AG04450 (cell line): ENCODE measurements at places on chromosomes 6 and 20.
A peak's percentile ranks its signal among the peaks of the same experiment; 100 is the strongest.

DNA sequence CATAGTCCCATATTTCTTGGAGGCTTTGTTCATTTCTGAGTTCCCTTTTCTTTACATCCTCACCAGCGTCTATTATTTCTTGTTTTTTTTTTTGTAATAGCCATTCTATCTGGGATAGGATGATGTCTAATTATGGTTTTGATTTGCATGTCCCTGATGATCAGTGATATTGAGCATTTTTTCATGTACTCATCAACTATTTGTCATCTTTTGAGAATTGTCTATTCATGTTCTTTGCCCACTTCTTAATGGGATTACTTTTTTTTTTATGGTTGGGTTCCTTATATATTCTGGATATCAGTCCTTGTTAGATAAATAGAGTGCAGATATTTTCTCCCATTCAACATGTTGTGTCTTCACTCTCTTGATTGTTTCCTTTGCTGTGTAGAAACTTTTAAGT lies 42.1 kb downstream of the CYB5R4 start:
- DNase-seq: no peak

DNA sequence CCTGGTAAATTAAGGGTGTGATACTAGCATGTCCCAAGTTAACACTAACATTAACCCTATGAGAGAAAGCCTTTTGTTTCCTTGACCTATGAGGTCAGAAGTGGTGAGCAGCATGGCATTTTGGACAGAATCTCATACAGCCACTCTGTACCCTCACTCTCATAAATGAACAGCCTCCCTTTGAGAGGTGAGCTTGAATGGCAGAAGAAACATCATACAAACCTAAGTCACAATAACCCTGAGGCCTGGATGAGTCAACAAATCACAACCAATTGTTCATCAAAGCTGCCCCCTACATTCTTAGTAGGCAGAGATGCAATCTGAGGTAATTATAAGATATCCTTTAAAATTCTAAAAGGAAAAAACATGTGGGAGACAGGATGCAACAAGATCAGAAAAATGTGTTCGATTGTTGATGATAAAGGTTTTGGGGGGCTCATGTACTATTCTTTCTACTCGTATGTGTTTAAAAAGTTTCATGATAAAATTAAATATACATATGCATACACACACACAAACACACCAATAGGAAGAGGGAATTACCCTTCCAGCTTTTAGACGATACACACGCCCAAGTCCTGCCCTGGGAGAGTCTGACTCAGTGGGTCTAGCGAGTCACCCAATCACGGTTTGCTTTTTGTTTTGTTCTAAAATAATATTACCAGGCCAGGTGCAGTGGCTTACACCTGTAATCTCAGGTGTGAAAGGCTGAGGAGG lies 117.3 kb downstream of the ARHGAP18 start:
- DNase-seq: no peak

GRCh38 chr6:155830531-155830930 lies 374.9 kb upstream of the NOX3 start:
- DNase-seq: no peak

GRCh38 chr6:111664565-111665030 lies 58.9 kb upstream of the TRAF3IP2 start:
- no peak for DNase-seq

DNA sequence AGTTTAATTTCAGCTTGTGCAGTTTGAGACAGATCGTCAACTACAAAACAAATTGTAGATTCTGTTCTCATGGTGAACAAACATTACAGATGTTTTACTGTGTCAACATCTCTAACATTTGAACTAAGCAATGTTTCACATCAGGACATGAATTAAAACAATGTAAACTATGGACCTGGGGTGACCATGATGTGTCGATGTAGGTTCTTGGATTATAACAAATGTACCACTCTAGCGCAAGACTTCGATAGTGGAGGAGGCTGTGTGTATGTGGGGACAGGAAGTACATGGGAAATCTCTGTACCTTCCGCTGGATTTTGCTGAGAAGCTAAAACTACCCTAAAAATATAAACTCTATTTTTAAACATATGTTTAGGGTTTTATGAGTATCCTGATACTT lies 17.1 kb downstream of the HIVEP2 start:
- DNase-seq: no peak

- DNase-seq: no peak
Measured at GRCh38 chr20:22232473-22232872, 351.9 kb downstream of the FOXA2 start.

DNA sequence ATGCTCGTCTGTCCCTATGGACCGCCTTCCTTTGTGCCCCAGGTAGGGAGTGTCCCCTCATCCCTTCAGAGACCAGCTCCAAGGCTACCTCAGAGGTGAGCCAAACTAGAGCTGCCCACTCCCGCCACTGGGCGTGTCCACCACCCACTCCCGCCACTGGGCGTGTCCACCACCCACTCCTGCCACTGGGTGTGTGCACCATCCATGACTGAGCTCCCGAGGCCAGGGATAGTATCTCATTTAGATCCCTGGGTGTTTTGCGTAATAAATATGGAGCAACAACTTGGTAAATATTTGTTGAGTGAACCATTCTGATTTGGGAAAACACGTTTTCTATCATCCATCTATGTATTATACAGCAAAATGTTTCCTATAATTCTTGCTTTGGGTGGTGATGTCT lies 68.8 kb downstream of the ZBTB2 start:
- no peak for DNase-seq

- no peak for DNase-seq
Measured at GRCh38 chr6:86657192-86657591, 280.1 kb upstream of the HTR1E start.

DNA sequence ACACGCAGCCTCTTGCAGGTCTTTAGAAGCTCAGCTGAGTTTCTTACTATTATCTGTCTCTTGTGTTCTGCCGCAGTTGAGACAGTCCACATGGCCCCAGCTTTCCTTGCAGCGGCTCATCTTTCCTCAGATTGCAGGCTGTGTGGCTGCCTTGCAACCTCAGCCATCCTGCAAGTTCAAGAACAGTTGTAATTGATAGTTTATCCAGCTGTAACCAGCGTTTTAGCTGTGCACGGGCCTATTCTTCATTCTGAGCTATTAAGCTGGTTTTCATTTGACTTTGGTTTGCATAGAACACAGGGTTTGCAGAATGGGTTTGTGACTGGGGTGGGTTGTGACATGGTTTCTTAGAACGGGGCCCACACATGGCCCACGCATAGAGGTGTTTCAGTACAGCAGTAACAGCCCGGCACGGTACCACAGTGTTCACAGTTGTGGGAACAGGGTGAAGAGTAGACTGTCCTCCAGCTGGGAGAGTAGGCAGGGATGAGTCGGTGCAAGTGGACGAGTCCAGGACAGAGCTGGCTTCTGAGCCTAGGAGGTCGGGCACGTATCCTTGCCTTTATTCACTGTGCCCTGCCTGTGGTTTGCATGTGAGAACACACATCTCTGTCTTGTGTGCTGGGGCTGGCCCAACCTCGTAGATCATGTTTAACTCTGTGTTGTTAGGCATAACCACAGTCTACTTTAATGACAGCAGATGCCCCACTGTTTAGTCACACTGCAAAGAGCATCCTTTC lies 89.2 kb downstream of the RPP40 start:
- DNase-seq: peak; percentile 49

GRCh38 chr20:50514035-50514337 lies 3.8 kb downstream of the PTPN1 start:
- DNase-seq: no peak

DNA sequence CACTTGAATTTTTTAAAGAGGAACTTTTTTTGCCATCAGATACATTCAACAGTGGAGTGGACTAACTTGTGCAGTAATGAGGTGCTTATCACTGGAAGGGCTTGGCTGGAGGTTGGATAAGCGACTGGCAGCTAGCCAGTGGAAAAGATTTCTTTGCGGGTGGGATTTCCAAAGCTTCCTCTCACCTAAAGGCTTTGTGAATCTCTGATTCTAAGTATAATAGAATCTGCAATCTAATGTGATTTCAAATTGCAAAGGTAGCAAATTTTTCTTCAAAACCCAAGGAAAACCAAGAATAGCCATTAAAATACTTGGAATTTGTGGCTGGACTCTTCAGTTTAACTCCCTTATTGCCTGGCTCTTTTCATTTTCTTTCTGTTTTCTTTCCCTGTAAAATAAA lies 460.4 kb upstream of the MARCKS start:
- DNase-seq: no peak

DNA sequence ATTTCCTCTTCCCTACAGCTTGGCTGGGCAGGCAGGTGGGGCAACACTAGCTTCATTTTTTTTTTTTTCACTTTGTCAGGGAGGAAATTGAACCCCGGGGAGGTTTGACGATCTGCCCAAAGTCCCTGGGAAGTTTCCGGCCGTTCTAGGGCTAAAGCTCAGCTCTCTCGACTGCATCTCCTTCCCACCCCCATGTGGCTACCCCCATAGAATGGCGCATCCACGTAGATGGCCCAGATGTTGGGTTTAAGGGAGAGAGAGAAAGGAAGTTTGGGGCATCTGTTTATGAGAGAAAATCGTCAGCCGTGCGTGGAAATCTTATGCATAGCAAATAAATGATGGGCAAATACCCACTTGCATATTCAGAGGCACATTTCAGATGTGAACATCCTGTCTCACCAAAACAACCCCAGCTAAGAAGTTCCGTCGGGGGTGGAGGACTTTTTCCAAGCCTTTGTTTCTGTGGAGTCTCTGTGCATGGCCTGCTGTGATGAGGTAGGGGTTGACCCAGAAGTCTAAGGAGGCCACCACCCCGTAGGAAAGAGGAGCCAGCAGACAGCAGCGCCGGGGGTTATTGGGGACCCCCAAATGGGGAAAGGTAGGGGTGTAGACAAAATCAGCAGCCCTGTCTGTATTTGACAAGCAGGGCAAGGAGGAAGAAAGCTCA lies 40.5 kb upstream of the ZNF831 start:
- DNase-seq: no peak

DNA sequence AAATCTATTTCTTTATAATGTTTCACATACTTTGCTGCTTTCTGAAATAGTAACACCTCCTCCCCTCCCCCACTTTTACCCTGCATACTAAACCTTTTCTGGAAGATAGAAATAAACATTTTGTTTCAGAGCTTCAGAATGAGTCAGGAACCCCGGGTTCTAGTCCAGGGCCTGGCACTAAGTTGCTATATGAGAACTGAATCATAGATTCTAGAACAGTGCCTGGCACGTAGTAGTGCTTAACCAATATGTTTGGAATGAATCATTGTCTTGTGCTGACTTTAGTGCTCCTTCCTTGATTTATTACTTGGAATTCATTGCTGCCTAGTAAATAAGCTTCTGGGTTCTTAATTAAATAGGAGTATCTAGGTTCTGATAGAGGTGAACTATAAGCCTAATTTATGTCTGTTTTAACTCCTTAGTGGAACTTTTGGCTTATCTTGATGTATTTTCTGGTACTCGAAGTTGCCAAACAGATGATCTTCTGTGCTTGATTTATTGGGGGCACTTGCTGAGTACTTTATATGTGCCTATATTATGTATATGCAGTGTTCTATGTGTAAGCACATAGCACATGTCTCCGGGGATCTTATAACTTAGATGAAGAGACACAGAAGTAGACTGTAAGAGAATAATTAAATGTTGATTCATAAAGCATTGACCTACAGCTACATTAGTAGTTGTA lies 18.6 kb downstream of the TAB2 start:
- DNase-seq: no peak

- no peak for DNase-seq
Measured at GRCh38 chr20:51064137-51064536, 41.2 kb upstream of the KCNG1 start.

- DNase-seq: no peak
Measured at GRCh38 chr6:16130437-16130891, 1.6 kb downstream of the MYLIP start.

- no peak for DNase-seq
Measured at GRCh38 chr20:62725596-62726268, 17.1 kb downstream of the NTSR1 start.

DNA sequence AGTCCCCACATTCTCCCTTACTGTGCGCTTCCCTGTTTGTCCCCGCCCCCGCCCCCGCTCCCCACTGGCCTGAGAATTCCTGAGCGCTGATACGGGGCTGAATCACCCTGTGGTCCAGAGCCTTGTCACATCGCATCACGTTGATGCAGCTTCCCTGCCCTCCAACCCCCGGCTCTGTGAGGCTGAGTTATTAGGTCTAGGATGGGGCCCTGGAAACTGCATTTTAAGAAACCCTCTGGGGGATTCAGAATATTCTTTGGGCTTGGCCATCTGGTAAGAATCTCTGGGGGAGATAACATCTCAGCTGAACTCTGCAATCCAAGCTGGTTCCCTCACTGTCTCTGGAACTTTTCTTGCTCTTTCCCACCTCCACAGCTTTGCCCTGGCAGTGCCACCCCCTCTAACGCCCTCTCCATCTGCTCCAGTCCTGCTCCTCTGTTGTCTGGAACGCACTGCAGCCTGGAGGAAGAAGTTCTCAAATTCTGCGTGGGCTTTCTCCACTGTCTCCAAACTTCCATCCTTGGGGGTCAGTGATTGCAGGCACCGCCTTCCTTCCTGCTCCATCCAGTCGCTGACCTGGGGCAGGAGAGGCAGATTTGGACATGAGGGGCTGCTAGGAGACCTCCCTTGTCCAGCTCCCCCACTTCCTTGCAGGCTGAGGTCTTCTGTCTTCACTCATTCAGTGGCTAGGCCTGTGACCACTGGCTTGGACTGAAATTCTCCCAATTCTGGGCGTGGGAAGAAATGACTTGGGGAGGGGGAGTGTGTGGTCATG lies 42.6 kb downstream of the KIAA1755 start:
- peak; percentile 83 for DNase-seq

DNA sequence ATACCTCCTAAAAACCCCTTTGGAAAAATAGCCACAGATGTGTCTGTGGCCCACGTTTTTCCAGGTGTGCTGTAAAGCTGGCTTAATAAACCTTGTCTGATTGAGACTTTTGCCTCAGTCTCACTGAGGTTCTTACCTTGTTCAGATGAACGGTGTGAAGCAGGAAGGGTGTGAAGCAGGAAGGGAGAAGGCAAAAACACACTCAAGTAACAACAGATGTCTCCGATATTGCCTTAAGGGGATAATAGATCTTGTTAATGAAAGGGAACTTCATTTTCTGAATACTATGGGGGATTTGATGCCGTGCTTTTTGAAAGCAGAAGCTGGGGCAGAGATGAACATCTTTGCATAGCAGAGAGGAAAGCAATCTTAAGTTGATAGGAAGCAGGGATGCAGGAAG lies 37.8 kb downstream of the EDN1 start:
- no peak for DNase-seq

DNA sequence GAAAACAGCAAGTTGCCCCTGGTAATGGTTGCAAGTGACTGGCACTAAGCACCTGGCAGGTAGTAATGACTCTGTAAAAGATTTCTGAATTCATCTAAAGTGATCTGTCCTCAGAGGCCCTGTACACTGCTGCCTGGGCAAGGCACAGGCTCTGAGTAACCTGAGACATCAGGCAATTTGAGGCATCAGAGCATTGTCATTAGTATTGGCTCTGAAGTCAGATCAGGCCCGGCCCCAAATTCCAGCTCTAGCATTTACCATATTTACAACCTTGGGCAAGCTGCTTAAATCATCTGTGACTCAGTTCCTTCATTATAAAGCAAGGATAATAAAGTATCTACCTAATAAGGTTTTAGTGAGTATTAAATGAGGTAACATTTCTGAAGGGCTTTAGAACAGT lies 17.3 kb upstream of the TENT5A start:
- DNase-seq: no peak
